ENCODE measurements at places on chromosomes 3 and 15. TPM values are rescaled to one million over a fixed set of nuclear protein-coding genes. Genes with fewer than 3 reads are reported as not detected.

Gene ACTRT3
- polyA plus RNA-seq, result 3.4 TPM

Gene CRYBG3
- 19.2 TPM for polyA plus RNA-seq

Gene A4GNT
- polyA plus RNA-seq, result 3.5 TPM

Gene P2RY13
- 1.1 TPM for polyA plus RNA-seq

Gene RASGRP1
- 12.7 TPM for polyA plus RNA-seq

Gene TP63
- polyA plus RNA-seq, result 4.0 TPM

Gene SIDT1
- polyA plus RNA-seq, result 2.4 TPM

Gene CYP19A1
- not detected for polyA plus RNA-seq

Gene PLCB2
- 7.8 TPM for polyA plus RNA-seq

- no peak for DNase-seq
Measured at GRCh38 chr3:170483485-170484262, 65.0 kb downstream of the CLDN11 start.

DNA sequence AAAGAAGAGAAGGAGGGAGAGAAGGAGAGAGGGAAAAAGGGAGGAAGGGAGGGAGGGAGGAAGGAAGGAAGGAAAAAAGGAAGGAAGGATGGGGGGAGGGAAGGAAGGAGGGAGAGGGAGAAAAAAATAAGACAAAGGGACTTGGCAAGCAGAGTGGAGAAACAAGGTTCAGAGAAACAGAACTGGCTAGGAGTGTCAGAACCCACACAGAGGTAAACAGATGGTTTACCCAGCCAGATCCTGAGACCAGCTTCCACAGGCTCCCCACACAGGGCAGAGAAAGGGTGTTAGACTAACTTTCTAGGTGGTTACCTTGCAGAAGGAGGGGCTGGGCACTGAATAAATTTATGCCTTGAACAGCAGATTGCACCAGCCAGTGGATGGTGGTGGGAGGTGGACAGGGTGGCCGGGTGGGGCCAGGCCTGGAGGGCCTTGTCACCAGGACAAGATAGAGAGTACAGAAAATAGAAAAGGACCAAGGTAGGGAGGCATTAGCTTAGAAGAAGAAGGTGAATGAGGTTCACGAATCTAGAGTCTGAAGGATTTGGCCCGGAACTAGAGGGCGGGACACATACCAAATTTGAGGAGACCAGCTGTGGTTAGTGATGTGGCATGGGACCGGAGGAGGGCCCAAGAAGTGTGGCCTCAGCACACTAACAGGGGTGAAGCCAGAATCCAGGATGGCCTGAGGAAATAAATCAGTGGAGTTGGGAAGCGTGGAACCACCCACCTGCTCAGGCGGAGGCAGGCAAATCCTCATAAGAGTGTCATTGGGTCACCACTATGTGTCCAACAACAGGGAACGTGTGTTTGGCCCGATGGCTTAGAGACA, 1.2 kb upstream of the TM4SF1 start:
- no peak for DNase-seq

DNA sequence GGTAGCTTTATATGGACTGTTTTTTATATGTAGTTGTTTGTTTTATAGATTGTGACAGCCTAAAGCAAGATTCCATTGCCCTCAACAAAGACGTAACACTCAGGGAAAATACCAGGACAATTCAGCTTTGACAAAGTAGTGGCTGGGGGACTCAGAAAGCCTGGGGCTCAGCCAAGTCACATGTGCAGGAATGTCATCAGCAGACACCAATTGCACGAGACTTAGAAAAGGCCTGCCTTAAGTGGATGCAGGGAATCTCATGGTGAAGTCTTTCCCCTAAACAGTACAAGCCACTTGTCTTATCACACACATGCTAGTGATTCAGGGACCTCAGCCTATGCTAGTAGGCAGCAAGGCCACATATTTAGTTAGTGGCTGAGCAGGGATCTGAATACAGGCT, 381.8 kb upstream of the THBS1 start:
- DNase-seq, result peak; percentile 37

DNA sequence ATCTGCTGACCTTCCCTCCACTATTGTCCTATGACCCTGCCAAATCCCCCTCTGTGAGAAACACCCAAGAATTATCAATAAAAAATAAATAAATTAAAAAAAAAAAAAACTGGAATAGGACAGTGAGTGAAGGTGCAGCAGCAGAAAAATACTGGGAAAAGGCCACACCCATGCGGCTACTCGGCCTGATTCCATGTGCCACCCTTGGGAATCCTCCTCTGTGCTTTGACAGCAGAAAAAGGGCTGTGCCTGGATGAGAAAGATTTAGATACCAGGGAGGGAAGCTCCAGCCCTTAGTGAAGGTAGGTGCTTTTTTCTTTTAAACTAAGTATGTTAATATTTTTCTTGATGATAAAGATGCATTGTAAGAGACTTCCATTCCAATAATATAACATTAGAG, 107.8 kb downstream of the CTNNB1 start:
- no peak for DNase-seq

GRCh38 chr15:88661761-88662556, 23.1 kb downstream of the ISG20 start:
- no peak for DNase-seq

DNA sequence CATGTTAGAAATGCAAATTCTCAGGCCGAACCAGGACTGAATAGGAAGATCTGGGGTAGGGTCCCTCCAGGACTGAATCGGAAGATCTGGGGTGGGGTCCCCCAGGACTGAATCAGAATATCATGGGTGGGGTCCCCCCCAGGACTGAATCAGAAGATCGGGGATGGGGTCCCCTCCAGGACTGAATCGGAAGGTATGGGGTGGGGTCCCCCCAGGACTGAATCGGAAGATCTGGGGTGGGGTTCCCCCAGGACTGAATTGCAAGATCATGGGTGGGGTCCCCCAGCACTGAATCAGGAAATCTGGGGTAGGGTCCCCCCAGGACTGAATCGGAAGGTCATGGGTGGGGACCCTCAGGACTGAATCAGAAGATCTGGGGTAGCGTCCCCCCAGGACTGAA, 48.2 kb upstream of the TNK2 start:
- no peak for DNase-seq

GRCh38 chr3:34235096-34235495, 436.7 kb downstream of the PDCD6IP start:
- DNase-seq, result no peak

DNA sequence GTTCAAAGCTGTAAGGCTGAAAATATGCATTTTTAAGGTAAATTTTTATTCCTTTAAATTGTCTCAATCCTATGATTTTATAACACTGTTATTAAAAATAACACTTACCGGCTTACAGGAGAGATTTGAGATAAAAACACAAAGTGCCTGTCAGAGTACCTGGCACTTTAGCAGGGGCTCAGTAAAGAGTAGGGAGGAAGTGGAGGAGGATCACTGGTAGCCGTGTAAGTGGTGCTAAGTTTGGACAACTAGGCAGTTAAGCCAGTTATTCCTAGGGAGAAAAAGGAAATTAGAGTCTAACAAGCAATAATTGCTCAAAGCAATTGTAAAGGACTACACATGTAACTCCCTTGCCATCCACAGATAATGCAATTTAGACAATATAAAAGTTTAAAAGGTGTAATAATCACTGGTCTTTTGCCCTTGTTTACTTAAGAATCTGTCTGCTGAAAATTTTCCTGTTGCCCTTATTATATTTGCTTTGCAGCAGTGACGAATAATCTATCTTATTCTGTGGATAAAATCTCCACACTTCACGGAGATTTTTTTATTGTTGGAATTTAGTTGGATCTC, 204.8 kb downstream of the CDIN1 start:
- DNase-seq, result no peak

DNA sequence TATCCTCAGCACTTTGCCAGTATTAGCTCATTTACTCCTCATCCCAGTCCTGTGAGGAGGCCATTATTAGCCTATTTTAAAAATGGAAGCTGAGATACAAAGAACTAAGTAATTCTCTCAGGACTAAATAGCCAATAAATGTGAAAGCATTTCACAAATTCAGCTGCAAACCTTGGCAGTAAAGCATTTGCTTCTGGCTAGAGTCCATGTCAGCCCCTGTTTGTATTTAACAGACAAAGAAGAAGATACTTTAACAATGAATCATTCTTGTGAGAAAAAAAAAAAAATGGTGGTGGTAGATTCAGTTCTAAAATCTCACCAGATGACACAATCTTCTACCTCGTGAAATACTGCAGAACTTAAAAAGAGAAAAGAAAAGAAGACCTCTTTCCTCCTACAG, 85.0 kb upstream of the CNTN6 start:
- no peak for DNase-seq

- no peak for DNase-seq
Measured at GRCh38 chr3:96483781-96484180, 330.6 kb upstream of the EPHA6 start.

- DNase-seq, result no peak
Measured at GRCh38 chr3:100110162-100110561, 4.1 kb downstream of the FILIP1L start.

- peak; percentile 8 for DNase-seq
Measured at GRCh38 chr3:119098619-119099222, 47.2 kb upstream of the TEX55 start.

- no peak for DNase-seq
Measured at GRCh38 chr3:177553579-177553978, 356.3 kb upstream of the TBL1XR1 start.

DNA sequence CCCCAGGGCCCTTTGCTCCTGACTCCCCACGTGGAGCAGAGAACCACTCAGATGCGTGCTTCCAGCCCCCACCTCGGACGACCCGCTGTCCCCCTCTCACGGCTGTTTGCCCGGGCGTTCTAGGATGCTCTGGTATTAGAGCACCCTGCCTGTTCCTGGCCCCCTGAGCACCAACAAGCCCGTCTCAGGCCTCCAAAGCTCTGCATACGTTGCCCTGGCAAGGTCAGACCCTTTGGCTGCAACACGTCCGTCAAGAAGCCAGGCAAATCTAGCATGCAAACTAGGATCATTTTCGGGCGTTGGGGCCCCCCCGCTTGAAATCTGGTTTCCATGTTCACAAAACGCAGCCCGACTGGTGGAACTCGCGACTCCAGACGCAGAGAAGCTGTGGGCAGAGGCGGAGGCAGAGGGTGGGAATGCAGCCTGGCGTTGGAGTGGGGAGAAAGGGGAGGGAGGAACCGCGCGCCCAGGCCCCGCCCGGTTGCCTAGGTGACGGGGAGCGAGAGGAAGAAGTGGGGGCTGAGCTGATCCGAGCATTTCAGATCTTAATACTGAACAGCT, 86.2 kb upstream of the PIAS1 start:
- peak; percentile 50 for DNase-seq
